ENCODE measurements at places on chromosomes 12 and 14.

DNA sequence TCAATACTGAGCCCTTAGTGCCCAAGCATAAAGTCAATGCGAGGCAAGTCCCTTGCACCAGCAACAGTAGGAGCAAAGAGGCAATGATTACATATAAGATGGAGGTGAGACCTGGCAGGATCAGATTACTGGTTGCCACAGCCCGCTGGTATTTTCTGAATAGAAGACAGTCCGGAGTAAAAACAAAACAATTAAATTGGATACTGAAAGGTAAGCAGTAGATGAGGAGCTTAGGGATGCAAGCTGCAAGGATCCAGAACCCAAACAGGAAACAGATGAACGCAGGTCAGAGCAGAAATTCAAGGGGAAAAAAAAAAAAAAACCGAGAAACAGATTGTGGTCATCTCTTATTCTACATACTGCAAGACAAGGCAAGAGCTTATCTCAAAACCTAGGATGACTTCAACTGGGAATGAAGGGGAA is 119.6 kb downstream of the MED13L start:
- no peak for DNase-seq

- DNase-seq, result no peak
These were observed 92.5 kb downstream of the FBXL14 start for GRCh38 chr12:1501695-1502378.

- DNase-seq, result peak; percentile 20
These were observed 476.9 kb downstream of the LRIG3 start for GRCh38 chr12:58443273-58443980.

- DNase-seq, result no peak
These were observed 44.3 kb upstream of the TRIM9 start for GRCh38 chr14:51139121-51139681.

- DNase-seq, result no peak
These were observed 251.6 kb upstream of the ALG10 start for GRCh38 chr12:33770652-33771051.

GRCh38 chr14:89688507-89689211 is 265.9 kb downstream of the EFCAB11 start:
- no peak for DNase-seq

GRCh38 chr14:88232771-88233170 is 90.3 kb downstream of the KCNK10 start:
- no peak for DNase-seq

GRCh38 chr14:54221971-54222370 is 174.8 kb upstream of the CDKN3 start:
- no peak for DNase-seq

DNA sequence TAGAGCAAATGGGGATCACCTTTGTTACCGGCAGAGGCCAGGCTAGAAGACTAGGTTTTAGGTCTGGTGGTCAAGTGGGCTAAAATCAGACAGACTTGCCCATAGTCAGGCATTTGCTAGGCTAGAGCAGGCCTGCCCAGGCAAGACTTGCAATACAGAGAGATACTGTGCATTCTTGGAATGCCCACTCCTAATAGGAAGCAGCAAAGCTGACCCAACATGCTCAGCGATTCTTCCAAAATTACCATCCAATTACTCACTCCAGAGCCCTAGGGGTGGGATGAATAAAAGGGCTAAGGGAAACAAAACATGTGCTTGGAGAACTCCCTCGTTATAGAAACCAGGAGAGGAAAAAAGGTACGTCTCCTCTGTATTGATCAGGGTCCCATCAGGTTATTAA is 187.8 kb upstream of the AMIGO2 start:
- peak; percentile 35 for DNase-seq

DNA sequence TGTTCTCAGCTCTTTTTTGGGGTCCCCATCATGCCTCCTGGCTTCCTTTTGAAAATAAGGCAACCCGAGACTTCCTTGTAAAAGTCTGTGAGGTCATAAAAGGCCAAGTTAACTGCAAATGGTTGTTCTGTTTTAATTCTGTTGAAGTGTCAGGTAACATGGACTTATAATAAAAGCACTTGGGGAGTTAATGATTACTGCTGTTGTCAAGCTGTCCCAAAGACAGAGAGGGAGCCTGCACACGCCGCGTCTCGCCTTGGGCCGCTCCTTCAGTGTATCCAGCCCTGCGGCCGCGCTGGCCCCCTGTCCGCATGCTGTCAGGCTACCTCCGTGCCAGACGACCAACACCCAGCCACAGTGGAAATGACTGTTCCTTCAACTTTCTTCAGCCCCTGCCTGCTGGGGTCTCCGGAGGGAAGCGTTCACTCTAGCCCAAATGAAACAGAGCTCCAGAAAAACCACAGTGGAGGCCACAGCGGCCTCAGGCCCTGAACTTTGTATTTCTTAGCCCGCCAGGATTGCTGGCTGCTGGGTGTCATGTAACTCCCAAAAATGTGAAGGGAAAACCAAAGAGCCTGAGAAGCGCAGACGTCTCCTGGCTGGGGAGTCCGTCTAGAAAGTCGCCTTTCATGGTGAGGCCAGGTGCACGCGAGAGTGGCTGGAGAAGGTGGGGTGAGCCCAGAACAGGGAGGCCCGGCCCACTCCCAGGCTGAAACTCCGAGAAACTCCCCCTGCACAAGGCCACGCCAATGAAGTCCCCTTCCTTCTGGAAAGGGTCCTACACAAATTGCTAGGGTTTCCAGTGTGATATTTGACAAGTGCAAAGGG is 189.1 kb downstream of the ZFP36L1 start:
- DNase-seq, result no peak

- DNase-seq, result no peak
These were observed 94.4 kb downstream of the DAD1 start for GRCh38 chr14:22494486-22495135.

- DNase-seq, result no peak
These were observed 5.7 kb downstream of the TMEM121 start for GRCh38 chr14:105531894-105532623.

- DNase-seq, result peak; percentile 8
These were observed at the start of gene ALX1 for GRCh38 chr12:85280165-85280983. TSS of gene ALX1 (plus strand) at chr12:85280220. CDS start at chr12:85280262, 42 bp downstream.

DNA sequence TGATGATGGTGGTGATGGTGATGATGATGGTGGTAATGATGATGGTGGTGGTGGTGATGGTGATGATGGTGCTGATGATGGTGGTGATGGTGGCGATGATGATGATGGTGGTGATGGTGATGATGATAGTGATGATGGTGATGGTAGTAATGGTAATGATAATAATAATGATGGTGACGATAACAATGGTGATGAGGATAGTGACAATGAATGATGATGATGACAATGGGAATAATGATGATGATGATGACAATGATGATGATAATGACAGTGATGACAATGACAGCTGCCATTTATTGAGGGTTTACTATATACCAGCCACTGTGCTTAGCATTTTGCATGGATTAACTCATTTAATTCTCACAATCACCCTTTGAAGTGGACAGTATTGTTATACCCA is 94.6 kb downstream of the SRRM4 start:
- DNase-seq, result no peak

GRCh38 chr14:104970231-104971068 is 7.7 kb downstream of the AHNAK2 start:
- DNase-seq, result peak; percentile 88

GRCh38 chr14:89922031-89922907 is 32.3 kb downstream of the EFCAB11 start:
- peak; percentile 68 for DNase-seq

- DNase-seq, result no peak
These were observed 149.1 kb downstream of the BMP4 start for GRCh38 chr14:53807542-53807941.

- no peak for DNase-seq
These were observed 178.9 kb upstream of the BCL2L14 start for GRCh38 chr12:11891754-11892386.

GRCh38 chr12:27549801-27550652 is 26.0 kb downstream of the PPFIBP1 start:
- peak; percentile 84 for DNase-seq

DNA sequence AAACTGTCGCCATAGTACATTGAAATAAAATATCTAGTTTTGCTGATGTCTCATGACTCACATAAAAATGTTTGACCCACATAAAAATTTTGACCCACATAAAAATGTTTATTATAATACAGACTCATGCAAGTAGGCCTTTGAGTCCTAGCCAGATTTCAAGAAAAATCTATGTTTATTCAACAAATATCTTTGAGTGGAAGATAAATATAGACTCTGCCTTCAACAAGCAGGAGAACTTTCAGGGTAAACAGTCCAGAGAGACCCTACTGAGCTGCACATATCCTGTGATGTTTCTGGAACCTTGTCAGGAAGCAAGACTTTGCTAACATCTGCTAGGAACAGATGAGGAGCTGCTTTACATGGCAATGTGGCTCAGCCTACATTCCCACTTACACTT is 283.1 kb downstream of the MDGA2 start:
- DNase-seq, result no peak

DNA sequence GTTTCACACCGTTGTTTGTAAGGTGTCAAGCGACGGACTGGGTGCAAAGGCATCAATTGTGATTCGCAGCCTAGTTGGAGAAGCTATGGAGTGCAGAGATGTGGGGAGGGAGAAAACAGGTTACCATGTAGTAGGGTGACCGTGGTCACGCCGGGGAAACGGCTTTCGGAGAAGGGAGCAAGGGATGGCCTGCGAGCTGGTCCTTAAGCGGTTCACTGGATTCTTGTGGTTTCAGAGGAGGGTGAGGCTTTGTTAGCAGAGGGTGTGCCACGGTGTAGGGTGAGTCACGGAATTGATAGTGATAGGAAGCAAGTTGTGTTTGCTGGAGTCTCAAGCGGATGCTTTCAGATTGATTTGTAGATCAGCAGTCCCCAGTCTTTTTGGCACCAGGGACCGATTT is 2.3 kb downstream of the PIWIL1 start:
- DNase-seq, result no peak

GRCh38 chr14:67971627-67972625 is 152.3 kb downstream of the RAD51B start:
- DNase-seq, result no peak

DNA sequence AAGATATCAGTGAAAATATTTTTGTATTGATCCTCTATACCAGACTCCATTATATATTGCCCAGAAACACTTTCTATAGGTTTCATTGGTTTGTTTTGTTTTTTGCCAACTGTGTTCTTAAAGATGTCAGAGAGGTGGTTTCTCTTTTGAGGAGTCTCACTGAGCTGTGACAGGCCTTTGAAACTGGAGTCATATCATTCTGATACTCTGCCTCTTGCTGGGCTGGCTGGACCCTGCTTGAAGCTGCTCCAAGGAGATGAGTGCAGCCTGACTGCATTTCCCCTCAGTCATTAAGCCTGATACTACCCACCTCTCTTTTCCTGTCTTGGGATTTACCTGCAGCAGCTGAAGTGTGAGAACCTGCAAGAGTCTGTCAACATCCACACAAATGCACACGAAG is 16.4 kb upstream of the TAS2R30 start:
- DNase-seq, result no peak

DNA sequence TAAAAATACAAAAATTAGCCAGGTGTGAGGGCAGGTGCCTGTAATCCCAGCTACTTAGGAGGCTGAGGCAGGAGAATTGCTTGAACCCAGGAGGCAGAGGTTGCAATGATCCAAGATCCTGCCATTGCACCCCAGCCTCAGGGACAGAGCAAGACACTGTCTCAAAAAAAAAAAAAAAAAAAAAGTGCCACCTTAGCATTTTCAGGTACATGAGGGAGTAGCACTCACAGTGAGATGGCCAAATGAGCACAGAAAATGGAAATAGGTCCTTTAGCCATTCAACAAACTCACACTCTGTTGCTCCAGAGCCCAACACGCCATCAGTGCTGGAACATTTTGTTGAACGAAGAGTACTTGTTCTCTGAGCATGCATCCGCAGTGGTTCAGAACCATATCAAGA is 75.2 kb upstream of the MYL2 start:
- DNase-seq, result no peak

GRCh38 chr12:117490130-117490529 is 128.7 kb upstream of the NOS1 start:
- DNase-seq, result no peak

DNA sequence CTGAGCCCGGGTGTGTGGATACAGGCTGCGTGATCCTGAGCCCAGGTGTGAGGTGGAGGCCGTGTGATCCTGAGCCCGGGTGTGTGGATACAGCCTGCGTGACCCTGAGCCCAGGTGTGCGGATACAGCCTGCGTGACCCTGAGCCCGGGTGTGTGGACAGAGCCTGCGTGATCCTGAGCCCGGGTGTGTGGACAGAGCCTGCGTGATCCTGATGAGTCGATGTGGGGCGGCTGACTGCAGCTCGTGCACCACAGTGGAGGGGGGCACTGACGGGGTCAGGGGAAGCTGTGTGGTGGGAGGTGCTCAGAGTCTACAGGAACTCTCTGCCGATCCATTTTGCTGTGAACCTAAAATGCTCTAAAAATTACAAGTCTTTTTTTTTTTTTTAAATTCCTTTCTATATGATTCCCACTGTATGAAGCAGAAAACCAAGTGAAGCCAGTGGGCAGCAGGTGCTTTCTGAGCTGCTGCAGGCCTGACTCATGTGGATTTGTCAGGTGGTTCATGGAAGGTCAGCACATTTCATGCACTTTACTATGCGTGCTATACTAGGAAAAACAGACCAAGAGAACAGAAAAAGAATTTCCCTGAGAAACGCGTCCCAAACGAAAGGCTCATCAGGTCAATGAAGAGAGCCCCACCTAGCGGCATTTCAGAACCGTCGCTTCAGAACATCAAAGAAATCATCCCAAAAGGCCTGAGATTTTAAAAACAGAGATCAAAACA is 19.3 kb downstream of the BRF1 start:
- peak; percentile 77 for DNase-seq

DNA sequence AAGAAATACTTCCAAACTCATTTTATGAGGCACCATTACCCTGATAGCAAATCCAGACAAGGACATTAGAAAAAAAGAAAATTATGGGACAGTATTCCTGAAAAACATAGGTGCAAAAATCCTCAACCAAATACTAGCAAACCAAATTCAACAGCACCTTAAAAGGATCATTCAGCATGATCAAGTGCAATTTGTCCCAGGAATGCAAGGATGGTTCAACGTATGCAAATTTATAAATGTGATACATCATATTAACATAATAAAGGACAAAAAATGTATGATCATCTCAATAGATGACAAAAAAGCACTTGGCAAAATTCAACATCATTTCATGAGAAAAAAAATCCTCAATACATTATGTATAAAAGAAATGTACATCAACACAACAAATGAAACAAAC is 162.9 kb downstream of the DUSP6 start:
- DNase-seq, result no peak

DNA sequence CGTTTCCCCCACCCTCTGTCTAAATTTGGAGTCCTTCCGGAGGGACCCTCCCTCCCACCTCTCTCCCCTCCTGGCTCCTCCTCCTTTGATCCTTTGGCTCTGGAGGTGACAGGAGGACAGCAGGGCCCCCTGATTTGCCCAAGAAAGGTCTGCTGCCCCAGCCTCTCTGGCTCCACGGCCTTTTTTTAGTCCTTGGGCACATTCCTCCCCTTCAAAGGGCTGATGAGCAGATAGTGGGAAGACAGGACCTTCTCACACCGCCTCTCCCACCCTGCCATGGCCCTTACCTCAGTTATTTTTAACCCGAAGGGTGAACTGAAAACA is 196 bp upstream of the MYH6 start:
- DNase-seq, result no peak

- DNase-seq, result no peak
These were observed 10.0 kb downstream of the KNTC1 start for GRCh38 chr12:122537021-122537420.

GRCh38 chr12:124525455-124525854 is 42.0 kb downstream of the NCOR2 start:
- peak; percentile 71 for DNase-seq

- peak; percentile 88 for DNase-seq
These were observed 516 bp downstream of the PCBP2 start for GRCh38 chr12:53452159-53453077.

- DNase-seq, result no peak
These were observed 73.5 kb downstream of the BTG1 start for GRCh38 chr12:92072112-92072511.
